Stimulated activated CD4-positive, alpha-beta T cell treated with anti-CD3 and anti-CD28 coated beads, Interleukin-1b, Interleukin-23, amount 100 ng/mL, for 4 hours (primary cell): ENCODE measurements at places on chromosomes 2 and 18.
A peak's percentile ranks its signal among the peaks of the same experiment; 100 is the strongest.

GRCh38 chr18:10723496-10723895, 197.7 kb downstream of the NAPG start:
- DNase-seq: no peak

DNA sequence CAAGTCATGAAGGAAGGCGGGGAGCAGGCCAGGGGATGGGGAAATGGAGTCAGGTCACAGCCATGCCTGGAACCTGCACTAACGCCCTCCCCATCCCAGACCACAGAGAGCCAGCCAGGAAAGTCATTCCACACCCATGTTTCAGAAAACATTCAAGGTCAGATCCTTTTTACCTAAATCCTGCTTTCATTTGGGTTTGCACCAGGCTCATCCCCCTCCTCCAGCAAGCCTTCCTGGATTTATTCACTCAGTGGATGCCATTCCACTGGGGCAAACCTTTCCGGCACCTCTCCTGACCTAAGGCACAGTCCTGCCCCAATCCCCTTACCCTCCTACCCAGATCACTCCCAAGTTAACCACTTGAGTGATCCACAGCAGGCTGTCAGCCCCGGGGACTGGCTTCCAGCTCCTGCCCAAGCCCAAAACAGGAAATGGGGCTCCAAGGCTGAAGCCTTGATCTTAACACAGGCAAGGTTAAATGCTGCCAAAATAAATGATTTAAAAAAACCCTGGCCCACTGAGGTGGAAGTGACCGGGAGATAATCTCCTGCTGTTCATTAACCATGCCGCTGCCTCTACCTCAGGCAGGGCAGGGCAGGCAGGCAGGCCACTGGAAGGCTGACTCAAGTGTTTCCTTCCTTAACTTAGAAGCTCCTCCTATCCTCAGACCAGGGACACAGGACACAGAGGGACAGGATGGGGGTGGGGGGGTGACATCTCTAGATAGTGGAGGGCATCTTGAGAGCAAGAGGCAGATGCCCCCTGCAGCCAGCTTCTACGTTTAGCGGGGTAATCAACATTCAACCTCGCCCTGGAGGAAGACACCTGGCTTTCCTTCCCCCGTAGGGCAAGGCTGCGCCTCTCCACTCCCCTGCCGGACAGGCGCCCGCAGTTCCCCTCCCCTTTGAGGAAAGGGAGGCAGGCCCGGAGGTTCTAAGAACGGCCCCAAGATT, 1.4 kb downstream of the RAB11FIP5 start:
- no peak for DNase-seq

GRCh38 chr18:9971313-9971920, 57.6 kb downstream of the VAPA start:
- peak; percentile 60 for DNase-seq

DNA sequence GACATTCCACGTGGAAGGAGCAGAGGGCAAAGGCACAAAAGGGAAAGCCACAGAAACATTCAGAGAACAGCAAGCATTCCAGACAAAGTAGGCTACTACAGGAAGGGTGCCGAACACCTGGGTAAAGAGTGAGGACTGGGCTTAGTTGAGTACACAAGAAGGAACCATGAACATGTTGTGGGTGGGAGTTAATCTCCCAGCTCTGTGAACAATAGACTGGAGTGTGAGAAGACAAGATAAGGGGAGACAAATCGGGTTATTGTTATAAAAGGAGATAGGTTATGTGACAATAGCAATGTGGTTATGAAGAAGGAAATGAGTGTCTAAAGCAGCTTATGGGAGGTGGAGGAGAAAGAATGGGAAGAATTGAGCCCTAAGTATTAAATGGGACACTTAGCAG, 70.0 kb downstream of the DPP4 start:
- no peak for DNase-seq

DNA sequence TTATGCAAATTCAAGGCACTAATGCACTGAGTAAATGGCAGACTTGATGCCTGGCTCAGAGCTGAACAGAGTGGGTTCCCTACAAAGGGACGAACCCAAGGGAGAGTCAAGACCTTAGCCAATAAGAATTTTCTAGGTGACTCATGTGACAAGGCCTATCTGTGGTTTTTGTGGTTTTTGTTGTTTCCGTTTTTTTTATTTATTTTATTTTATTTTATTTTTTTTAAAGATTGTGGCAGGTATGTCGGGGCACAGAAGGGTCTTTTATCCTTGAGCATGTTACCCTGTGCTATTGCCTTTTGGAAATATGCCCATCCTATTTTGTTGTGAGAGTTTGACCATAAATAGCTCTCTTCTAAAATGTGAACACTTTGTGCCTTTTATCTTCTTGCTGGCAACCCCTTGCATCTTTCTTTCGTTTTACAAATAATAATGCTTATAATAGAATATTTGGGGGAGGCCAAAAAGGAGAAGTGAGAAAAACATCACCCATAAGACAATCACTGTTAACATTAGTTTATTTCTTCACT, 113.4 kb upstream of the AQP4 start:
- no peak for DNase-seq

- no peak for DNase-seq
Observed at GRCh38 chr2:19577723-19578122, 219.3 kb upstream of the OSR1 start.

GRCh38 chr2:56260415-56260814, 76.6 kb downstream of the CCDC85A start:
- DNase-seq: no peak

DNA sequence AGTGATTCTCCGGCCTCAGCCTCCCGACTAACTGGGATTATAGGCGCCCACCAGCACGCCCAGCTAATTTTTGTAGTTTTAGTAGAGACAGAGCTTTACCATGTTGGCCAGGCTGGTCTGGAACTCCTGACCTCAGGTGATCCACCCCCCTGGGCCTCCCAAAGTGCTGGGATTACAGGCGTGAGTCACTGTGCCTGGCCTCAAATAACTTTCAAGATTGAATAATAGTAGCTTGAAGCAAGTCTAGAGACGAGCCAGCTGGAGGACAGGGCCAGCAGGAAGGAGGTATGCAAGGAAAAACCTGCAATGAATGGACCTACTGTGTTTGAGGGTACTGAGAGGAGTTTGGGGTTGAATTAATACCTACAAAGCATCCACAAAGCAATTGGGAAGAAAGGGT, 87.5 kb downstream of the MSH2 start:
- no peak for DNase-seq
